ENCODE measurements at places on chromosomes 1 and 21.

- no peak for DNase-seq
These were observed 300.8 kb downstream of the DISC1 start for GRCh38 chr1:231927431-231927830.

- DNase-seq, result no peak
These were observed 72.0 kb upstream of the TARDBP start for GRCh38 chr1:10940451-10940804.

DNA sequence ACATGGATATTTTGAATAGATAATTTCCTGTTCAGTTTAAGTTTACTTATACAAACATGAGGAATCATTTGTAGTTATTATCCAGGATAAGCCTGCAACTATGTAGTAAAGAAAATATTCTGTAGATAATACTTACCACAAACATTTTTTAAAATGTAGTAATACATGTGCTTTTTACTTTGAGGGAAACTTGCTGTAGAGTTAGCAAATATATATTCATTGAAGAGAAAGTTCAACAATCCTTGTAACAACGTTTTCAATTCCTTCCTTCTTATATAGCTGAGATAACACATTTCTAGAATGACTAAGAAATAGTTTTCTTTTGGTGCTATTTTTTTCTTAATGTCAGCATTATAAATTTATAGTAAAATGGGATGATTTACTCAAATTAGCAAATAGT lies 664.6 kb upstream of the ADAMTS5 start:
- DNase-seq, result no peak

DNA sequence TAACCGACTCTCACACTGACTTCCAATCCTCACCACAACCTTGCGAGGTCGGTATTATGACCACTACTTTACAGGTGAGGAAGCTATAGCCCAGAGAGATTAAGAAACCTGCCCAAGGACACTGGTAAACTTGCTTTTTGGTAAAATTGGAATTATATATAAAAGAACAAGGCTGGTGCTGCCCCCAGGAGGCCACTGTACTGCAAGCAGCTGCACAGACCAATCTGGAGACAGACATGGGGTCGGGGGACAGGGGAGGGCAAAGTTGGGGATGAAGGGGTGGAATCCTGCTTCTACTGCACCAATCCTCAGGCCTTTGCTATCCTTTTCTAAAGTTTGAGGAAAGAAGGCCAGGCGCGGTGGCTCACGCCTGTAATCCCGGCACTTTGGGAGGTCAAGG lies 280.8 kb downstream of the SPATA17 start:
- DNase-seq, result no peak

DNA sequence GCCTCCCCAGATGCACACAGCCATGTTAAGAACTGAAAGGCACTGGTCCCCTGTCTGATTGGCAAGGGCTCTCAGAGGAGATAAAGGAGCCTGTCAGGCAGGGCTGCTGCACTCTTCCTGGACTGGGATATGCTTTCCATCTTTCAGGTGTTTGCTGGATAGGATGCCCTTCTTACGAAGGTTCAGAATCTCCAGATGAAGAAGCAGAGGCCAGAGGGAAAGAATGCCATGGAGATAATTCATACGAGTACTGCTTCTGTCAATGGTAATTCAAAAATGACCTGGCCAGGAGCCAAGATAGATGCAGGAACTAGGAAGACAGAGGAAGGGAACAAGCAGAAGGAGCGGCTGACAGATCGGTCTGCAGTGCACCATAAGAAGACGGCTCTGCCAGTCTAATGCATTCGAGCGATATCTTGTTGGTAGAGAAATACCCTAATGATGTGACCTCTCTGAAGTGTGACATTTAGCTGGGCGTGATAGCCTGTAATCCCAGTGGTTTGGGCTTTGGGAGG lies 16.6 kb upstream of the ATP2B4 start:
- no peak for DNase-seq

- no peak for DNase-seq
These were observed 6.1 kb downstream of the LDLRAP1 start for GRCh38 chr1:25549273-25550154.

DNA sequence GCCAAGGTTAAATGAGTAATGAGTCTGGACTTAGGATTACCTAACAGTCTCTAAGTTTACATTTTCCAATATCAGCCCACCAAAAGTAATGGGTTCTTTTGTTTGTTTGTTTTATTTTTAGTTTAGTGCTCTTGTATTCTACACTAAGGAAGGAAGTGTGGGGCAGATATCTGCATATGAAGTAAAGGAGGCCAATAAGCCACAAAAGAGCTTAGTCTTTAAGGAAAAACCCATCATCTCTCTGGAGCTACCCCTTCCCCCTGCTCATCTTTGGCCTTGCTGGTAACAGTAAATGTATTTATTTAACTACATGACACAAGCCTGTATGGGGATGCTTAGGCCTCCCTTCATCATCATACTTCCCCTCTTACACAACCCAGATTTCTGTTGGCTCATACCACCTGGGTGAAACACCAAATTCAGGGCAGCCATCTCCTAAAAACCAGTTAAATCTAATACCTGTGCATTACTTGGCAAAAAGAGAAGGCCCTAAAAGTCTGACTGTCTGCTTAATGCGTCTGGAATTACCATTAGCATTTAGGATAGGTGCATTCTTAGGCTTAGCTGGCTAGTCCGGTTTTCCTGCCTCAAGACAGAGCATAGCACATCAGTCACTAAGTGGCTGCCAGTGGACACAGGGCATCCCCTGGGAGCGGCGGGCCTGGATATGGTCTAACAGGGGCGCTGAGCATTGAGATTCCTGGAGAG lies 96.8 kb upstream of the ADGRL2 start:
- DNase-seq, result no peak

DNA sequence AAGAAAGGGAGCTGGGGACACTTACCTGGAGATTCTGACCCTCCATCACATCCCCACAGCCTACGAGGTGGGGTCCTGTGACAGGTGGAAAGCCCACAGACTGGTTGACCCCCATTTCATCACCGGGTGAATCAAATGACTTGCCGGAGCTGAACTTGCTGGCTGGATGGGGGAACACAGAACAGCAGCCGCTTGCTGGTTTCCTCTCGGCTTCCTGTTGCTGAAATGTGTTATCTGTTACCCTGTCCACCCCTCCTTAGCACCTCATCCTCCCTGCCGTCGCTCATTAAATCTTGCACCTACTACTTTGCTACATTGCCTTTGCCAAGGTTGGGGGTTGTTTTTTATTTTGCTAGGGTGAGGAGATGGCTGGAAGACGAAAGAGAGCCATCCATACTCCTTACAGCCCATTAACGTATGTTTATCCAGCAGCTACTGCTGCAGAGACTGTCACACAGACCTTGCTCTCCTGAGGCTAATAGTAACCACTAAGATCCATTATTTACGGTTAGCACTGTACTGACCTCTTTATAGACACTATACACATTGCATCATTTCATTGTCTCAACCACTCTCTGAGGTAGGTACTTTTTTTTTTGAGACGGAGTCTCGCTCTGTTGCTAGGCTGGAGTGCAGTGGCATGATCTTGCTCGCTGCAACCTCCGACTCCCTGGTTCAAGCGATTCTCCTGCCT lies 7.0 kb downstream of the PAFAH2 start:
- DNase-seq, result no peak

- no peak for DNase-seq
These were observed 95.1 kb upstream of the SLC45A1 start for GRCh38 chr1:8222789-8223188.

All from hippocampal formation (tissue), 2 donors.